ENCODE measurements at places on chromosomes 7 and 10.

DNA sequence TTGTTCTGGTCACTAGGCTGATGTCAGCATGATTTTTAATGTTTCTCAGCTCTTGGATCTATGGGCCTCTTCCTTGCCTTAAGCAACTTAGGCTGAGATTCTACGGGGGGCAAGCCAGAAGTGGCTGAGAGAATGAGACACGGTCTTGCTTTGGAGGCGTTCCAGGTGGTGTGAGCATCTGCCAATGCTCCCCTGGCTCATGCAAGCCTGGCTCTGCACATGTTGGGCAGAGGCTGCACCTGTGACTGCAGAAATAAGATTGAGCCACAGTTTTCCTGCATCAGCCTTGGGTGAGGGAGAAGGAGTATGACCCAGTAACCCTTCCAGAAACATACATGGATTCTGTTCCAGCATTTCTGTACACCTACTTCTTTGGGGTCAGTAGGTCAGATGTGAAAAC, 41.9 kb downstream of the C10orf120 start:
- no peak for DNase-seq

- no peak for DNase-seq
Measured at GRCh38 chr7:64755865-64756264, 38.4 kb upstream of the ZNF138 start.

DNA sequence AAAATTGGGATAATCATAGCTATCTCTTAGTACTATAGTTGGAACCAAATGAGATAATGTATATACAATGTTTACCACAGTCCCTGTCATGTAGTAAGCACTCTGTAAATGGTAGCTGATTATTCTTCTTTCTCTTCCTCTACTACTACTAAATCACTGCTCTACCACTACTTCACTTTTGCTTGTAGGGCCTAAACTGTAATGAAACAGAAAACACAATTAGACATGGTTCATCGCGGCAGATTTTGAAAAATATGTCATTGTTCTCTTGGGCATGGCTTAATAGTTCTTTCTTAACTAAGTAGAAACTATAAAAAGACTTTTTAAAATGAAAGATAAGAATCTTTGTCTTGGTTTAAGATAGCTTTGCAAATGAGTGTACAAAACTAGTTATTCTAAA, 34.9 kb downstream of the R3HCC1L start:
- DNase-seq = no peak

DNA sequence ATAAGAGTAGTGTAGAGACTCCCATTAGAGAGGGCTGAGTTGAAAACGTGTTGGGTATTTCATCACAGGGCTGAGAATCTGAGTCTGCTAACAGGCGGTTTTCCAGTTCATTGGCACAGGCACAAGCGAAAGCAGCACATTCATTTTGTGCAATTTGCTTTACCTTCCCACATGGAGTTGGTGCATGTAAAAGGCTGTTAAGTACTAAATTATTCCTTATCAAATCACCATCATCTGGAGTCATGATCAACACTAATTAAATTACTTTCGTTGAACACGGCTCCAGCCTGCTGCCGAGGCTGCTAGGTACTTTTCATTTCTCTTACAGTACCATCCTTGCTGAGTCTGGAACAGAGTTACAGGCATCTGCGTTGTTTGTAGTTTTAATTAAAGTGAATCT, 43.8 kb downstream of the ETV1 start:
- DNase-seq = no peak

Data from CD4-positive, alpha-beta T cell treated with Interleukin-2 at 100 ng/mL for 4 hours (primary cell).